ENCODE measurements at places on chromosomes 6 and 20.

- no peak for DNase-seq
Measured at GRCh38 chr6:41630069-41630468, 8.2 kb upstream of the MDFI start.

DNA sequence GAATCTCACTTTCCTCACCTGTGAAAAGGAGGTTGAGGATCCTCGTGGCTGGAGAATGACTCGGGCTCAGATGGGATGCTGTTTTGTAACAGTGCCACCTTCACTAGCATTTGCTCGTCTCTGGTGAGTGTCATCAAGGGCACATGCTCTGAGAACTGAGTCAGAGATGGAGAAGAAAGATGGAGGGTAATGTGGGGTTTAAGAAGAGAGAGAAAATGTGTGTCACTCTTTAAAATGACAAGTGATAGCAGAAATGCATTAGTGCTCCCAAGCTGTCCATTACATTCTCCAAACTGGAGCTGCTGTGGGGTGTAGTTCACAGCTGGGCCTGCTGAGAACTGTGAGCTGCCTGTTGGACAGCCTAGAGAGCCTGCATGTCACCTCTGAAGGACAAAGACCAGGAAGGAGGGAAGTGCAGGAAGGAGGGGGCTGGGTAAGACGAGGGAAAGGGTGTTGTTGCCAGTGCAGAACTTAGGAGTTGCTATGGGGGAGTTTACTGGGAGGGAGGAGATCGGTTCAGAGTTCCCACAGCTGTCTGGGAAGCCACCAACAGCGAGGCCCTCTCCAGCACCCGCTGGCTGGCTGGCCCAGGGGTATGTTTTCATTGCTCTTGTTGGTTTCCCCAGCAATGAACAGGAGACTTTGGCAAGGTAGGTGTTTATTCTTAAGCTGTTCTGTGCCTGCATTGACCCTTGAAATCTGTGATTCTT is 19.8 kb downstream of the GMPR start:
- peak; percentile 57 for DNase-seq

DNA sequence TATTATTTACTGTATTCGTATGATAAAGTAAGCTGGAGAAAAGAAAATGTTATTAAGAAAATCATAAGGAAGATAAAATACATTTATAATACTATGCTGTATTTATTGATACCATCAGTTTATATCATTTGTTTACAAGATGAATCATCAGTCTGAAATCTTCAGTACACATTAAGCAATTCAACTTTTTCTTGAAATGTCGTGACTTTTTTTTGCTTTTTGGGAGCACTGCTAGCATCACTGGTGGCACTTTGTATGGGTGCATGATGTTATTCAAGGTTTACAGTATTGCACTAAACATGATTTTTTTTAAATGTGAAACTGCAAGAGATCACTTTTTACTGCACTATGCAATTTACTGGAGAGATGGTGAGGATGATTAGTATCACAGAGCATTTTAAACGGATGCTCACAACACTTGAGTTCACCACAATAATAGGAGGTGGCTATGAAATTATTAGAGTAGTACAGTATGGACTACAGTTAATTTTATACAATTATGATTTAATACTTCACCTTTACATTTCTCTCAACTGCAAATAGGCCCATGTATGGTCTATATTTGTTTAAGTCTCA is 85.9 kb downstream of the SNAP25 start:
- no peak for DNase-seq

DNA sequence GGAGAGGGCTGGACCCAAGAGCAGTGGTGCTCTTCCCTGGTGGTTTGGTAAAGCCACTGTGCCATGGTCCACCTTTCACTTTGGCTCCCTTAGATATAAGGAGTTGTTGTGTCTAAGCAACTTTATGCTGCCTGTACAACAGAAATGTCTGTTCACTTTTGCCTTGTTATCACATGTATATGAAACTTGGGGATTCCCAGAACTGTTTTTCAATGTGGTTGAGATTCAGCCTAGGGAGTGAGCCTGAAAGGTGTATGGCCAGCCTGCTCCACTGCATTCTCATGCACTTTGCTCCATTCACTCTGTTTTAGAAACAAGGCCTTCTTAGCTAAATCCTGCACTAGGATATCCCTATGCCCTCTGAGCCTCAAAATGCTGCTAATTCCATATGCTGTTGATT is 234.5 kb upstream of the THEMIS start:
- no peak for DNase-seq

DNA sequence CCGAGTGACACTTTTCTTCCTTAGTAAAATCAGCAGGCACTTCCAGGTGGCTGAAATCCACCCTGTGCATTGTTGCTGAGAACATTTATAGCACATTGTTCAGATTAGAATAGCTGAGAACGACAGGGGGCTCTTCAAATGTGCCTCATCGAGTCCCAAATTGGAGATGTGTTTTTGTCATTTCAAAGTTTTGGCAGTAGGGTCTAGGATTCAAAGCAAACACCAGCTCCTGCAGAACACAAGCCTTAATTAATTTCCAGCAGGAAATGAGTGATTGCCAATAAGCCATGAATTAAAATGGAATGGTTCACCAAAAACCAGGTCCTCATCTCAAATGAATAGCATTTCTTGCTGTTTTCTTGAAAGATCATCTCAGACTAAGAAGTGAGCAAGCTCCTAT is 171.6 kb downstream of the PLCB1 start:
- no peak for DNase-seq

- no peak for DNase-seq
Measured at GRCh38 chr20:58847463-58847862, 3.2 kb downstream of the GNAS-AS1 start.

GRCh38 chr20:59647271-59647670 is 42.9 kb downstream of the PHACTR3 start:
- no peak for DNase-seq

DNA sequence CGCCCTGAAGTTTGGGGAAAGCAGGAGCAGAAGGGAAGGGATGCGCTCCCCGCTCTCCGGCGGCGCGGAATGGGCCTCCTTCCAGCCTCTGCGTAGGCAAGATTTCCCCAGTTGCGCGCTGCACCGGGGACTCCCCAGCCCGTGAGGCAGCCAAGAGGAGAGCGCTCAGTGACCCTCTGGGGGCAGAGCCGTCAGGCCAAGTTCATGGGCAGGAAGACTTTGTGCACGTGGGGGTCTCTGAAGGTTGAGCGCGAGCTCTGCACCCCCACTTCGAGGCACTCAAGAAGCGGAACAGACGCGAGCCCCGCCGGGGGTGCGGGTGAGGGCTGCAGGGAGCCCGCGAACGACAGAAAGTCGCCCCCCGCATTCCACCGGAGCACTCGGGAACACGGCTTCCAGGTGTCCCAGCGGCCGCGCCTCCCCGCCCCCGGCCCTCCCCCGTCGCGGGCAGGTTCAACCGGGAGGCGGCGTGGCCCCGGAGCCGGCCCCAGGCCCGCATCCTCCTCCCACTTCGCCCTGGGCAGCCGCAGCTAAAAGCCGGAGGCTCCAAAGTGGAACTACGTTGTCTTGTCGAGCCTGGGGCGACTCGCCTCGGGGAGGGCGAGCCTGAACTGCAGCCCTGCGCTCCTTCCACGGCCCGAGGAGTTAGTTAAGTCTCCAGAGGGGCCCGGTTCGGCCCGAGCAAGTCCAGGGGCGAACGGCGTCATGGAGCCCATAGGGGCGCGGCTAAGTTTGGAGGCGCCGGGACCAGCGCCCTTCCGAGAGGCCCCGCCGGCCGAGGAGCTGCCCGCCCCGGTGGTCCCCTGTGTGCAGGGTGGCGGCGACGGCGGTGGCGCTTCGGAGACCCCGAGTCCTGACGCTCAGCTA is at the start of gene PPP1R3G:
TSS of gene PPP1R3G (plus strand) at position 561 of the 867 bp plus-strand sequence. CDS start at position 706, 145 bp downstream.
- peak; percentile 80 for DNase-seq

- DNase-seq, result no peak
Measured at GRCh38 chr20:24859539-24859938, 89.5 kb upstream of the CST7 start.

DNA sequence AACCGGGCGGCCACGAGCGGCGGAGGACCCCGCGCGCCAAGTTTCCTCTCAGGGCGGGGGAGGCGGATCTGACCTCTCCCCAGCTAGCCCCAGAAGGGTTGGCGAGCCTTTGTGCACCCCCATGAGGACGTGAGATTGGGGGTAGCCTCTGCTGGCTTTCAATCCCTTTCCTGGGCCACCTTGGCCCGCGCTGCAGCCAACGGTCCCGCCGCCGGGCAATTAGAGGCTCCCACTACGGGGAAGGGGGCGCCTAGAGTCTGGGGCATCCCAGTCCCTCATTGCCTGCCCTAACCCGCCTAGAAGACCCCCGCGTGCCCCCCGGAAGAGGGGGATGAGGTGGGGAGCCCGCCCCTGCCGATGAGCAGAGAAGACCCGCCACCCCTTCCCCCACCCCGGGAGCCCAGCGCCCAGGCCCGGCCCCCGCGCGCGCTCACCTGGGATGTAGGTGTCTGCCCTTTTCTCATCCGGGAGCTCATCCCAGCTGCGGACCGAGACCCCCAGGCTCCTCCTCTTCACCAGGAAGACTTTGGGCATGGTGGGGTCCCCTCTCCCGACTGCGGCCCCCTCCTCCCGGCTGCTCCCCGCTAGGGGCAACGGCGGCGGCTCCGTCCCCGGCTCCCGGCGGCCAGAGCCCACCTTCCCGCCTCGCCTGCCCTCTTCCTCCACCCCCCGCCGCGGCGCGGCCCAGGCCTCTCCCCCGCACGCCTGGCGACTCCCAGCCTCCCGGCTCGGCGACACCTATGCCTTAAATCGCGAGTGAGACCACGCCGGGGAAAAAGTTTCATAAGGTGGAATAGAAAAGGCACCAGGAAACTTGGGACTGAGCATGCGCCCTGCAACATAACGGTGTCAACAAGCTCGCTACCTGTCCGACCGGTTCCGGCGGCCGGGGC is at the start of gene OVOL2:
TSS of gene OVOL2 (minus strand) at position 816 of the 893 bp plus-strand sequence. CDS start at position 534, 282 bp downstream.
- DNase-seq, result peak; percentile 83

DNA sequence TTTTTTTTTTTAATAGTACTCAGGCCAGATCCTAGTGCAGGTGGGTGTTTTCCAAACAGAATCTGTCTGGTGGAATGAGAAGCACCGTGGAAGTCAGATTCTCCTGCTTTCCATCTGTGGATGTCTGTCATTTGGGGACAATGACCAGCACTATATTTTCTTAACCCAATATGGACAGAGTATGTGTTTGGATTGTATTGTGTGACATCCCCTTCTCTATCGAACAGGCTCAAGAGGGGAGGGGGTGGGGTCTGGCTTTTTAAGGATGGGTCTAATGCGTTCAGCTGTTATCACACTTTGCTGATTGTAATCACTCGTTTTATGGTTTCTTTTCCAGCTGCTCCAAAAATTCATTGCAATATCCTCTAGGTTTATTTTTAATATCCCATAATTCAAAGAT is 197.5 kb upstream of the CEP162 start:
- DNase-seq, result no peak

- DNase-seq, result no peak
Measured at GRCh38 chr20:39036011-39036410, 73.9 kb downstream of the DHX35 start.

DNA sequence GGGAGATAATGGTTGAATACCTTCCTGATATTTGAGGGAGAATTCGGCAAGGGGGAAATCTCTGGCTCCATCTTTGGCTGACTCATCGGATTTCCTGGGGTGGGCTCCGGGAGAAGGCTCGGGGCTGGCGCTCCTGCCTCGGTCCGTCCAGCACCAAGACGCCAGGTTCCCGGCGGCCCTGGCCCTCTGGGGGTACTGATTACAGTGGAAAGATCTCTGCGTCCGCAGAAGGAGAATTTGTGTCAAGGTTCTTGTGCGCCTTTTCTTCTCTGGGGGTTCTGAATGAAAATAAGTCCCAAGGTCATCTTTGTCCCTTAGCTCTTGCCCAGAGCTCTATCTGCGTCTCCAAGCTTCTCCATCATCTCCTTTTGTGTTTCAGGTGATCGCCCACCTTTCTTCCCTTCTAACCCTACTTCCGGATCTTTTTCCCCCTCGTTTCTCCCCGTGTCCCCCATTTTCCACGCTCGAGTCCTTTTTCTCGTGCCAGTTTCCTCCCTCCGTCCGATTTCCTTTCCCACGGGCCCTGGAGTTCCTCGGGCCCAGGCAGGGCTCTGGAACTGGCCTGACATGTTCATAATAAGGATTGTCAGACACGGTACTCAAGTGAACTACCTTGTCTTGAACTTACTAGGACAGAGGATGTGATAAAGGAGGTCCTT is 11.6 kb downstream of the NRN1 start:
- DNase-seq, result no peak

- no peak for DNase-seq
Measured at GRCh38 chr20:5996765-5997164, 46.3 kb downstream of the MCM8 start.

GRCh38 chr20:35368666-35369423 is 42.9 kb downstream of the UQCC1 start:
- DNase-seq, result no peak

- no peak for DNase-seq
Measured at GRCh38 chr6:148417045-148417444, 74.4 kb downstream of the SASH1 start.

- no peak for DNase-seq
Measured at GRCh38 chr20:43007525-43007924, 182.2 kb downstream of the PTPRT start.

DNA sequence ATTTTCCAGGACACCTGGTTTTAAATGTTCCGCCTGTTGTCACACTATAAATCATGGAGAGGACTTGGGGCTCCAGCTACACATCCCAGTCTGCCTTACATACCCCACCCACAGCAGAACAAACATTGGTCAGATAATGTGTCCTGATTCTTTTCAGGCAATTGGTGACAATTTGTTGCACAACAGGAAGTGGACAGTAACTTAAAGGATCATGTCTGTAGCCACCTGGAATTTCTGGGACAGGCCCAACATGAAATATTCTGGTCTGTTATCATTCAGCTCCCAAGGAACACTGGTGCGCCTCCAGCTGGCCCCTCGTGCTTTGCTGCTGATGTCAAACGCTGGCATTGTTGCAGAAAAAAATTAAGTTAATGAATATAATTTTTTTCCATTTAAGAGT is 117.2 kb downstream of the SOBP start:
- no peak for DNase-seq

DNA sequence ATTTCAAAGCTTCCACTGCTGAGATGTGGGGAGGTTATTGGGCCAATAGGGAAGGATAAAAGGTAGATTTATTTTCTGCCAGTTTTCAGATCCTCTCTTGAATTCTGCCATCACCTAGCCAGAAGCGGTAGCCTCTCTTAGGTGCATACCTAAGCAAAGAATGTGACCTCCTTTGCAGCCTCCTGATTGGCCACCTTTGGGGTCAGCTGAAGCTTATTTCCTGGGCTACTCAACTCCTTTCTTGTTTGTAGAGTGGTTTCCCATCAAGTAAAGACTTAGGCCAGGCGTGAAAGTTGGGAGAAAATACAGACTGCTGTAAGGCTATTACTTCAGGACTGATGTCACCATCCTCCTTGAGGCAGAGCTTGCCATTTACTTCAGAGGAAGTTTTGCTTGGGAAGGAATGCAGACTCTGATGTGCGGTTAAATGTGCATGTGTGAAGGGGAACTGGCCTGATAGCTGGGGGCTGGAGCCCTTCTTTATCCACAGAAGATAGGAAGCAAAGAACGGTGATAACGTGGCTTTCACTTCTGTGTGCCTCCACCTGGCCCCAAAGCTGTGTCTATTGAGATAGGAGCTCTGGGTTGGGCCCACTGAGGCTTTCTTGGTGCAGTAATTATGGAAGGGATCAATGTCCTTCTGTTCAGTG is 70.1 kb downstream of the TRMT11 start:
- DNase-seq, result no peak

GRCh38 chr6:22956029-22956681 is 386.8 kb downstream of the HDGFL1 start:
- DNase-seq, result peak; percentile 49

All from kidney (tissue), 22 donors.